ENCODE measurements at places on chromosomes 5 and 9. TPM values are rescaled to one million over a fixed set of nuclear protein-coding genes. Genes with fewer than 3 reads are reported as not detected.

GMCL2 gene
- total RNA-seq = not detected

TMOD1 gene
- total RNA-seq = 1.7 TPM

CYLC2 gene
- total RNA-seq = not detected

SPAAR gene
- total RNA-seq = not detected

ERBIN gene
- 53.9 TPM for total RNA-seq

PKD2L2 gene
- total RNA-seq = not detected

GABRB2 gene
- not detected for total RNA-seq

MPDZ gene
- total RNA-seq = 21.3 TPM

SLC6A19 gene
- not detected for total RNA-seq

RASEF gene
- not detected for total RNA-seq

CCL21 gene
- total RNA-seq = not detected

MCC gene
- 8.6 TPM for total RNA-seq

TGFBI gene
- 671 TPM for total RNA-seq

ARSI gene
- total RNA-seq = 1.2 TPM

CDH18 gene
- total RNA-seq = not detected

MYO10 gene
- total RNA-seq = 19.0 TPM

UGT3A1 gene
- total RNA-seq = not detected

CCDC192 gene
- not detected for total RNA-seq

SV2C gene
- not detected for total RNA-seq

KCNV2 gene
- total RNA-seq = not detected

PCDHB16 gene
- total RNA-seq = under 0.01 TPM

SEMA5A gene
- 5.8 TPM for total RNA-seq

ENTPD2 gene
- not detected for total RNA-seq

LCNL1 gene
- 0.29 TPM for total RNA-seq

SLC6A18 gene
- not detected for total RNA-seq

PCDHA3 gene
- 0.58 TPM for total RNA-seq

DNAI1 gene
- total RNA-seq = not detected

AMACR gene
- 19.0 TPM for total RNA-seq

ADRA1B gene
- total RNA-seq = under 0.01 TPM

PHF2 gene
- total RNA-seq = 7.8 TPM

IZUMO3 gene
- total RNA-seq = not detected

CDX1 gene
- not detected for total RNA-seq

PAEP gene
- not detected for total RNA-seq

LCN15 gene
- not detected for total RNA-seq

PCDHA11 gene
- total RNA-seq = not detected

IL3 gene
- total RNA-seq = not detected

POU5F2 gene
- total RNA-seq = not detected

DMRT3 gene
- not detected for total RNA-seq

HRH2 gene
- not detected for total RNA-seq

TMEFF1 gene
- total RNA-seq = under 0.01 TPM

GPR150 gene
- 0.18 TPM for total RNA-seq

ATP10B gene
- not detected for total RNA-seq

KCNIP1 gene
- total RNA-seq = not detected
